ENCODE measurements at places on chromosomes 7 and 10. TPM values are rescaled to one million over a fixed set of nuclear protein-coding genes. Genes with fewer than 3 reads are reported as not detected.

The VAX1 gene
- not detected for total RNA-seq

The ICA1 gene
- total RNA-seq: 2.4 TPM

The SLC26A5 gene
- total RNA-seq: not detected

The SEMA3C gene
- not detected for total RNA-seq

The CPEB3 gene
- 1.6 TPM for total RNA-seq

The TAS2R3 gene
- total RNA-seq: 0.59 TPM

The COBL gene
- total RNA-seq: not detected

The MPLKIP gene
- 34.7 TPM for total RNA-seq

The OR6V1 gene
- total RNA-seq: not detected

The AS3MT gene
- 0.85 TPM for total RNA-seq

The SLC39A12 gene
- total RNA-seq: not detected

The ZNF479 gene
- total RNA-seq: not detected

The SPDYE8 gene
- not detected for total RNA-seq

The ADGRA1 gene
- not detected for total RNA-seq

The LIPN gene
- not detected for total RNA-seq

The PLPP4 gene
- total RNA-seq: not detected

The HOGA1 gene
- not detected for total RNA-seq

The SRGN gene
- total RNA-seq: 966 TPM

The MBL2 gene
- total RNA-seq: not detected

The FAM25C gene
- total RNA-seq: not detected

The CPVL gene
- not detected for total RNA-seq

The NEUROG3 gene
- not detected for total RNA-seq

The GPC2 gene
- total RNA-seq: 5.5 TPM

The BPGM gene
- 23.7 TPM for total RNA-seq

The YAE1 gene
- total RNA-seq: 7.3 TPM

The WIPF3 gene
- total RNA-seq: not detected

Data from activated CD4-positive, alpha-beta memory T cell treated with anti-CD3 and anti-CD28 coated beads for 36 hours (primary cell).